Astrocyte of the hippocampus (primary cell): ENCODE measurements at places on chromosomes 5 and 9.
A peak's percentile ranks its signal among the peaks of the same experiment; 100 is the strongest.

DNA sequence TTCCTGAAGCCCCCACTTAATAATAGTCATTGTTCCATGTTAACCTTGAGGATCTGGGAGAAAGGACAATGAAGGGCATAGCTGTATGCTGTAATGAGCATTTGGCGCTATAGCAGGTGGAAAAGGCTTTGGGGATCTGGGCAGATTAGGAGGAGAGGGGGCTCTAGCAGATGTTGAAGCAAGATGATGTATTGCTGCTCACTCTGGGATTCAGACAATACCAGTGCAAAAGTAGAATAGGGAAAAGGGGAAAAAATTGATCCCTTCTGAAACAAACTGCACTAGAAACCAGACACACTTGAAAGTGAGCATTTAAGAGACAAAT is 575.3 kb upstream of the MEF2C start:
- DNase-seq = no peak

- no peak for DNase-seq
These were observed 8.4 kb upstream of the URM1 start for GRCh38 chr9:128362774-128363173.

- DNase-seq = peak; percentile 62
These were observed 202.9 kb downstream of the NR2F1-AS1 start for GRCh38 chr5:93378073-93378472.

- peak; percentile 93 for DNase-seq
These were observed 3.4 kb downstream of the IL4 start for GRCh38 chr5:132677191-132677590.

- no peak for DNase-seq
These were observed 34.4 kb upstream of the KCNIP1 start for GRCh38 chr5:170469414-170469813.

- DNase-seq = peak; percentile 77
These were observed 325.1 kb upstream of the PRR16 start for GRCh38 chr5:120139039-120139438.

DNA sequence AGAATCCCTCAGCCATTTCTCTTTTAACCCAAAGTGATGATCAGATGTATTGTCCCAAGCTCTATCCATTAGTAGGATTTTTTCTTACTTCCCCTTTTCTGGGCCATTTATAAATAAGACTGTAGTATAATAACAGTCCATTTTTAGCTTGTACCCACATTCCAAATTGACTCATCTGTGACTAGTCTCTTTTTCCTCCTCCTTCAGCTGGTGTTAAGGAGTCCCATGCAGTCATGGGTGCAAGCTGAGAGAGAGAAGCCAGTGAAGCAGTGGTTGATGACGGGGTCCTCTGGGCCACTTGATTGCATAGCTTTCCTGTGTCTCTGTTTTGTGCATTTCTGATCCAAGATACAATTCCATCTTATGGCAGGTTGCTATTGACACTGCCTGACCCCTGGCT is 476.0 kb upstream of the CD180 start:
- no peak for DNase-seq

GRCh38 chr5:1228120-1228519 is 2.9 kb downstream of the SLC6A18 start:
- DNase-seq = no peak

DNA sequence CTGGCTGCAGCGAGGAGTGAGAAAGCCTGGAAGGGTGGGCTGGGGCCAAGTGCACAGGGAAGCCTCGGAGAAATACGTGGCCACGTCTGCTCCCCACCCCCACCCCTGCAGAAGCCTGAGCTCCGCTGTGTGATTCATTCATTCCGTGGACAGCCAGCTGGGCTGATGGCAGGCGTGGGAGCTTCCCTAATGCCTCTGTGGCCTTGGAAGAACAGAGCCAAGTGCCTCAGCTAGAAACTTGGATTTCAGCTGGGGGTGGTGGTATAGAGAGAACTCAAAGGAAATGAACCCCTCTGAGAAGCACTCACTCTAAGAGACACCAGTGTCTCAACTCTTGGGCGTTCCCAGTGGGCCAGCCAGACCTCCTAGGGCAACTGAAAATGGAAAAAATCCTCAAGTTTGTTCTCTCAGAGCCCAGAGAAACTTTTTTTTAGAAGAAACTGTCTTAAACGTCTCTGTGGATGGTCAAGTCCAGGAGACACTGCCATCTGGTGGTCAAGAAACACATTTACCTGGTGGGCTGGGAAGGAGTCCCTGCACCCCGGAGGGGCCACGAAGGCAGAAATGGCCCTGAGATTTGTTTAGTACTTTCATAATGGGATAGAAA is 18.0 kb downstream of the ATOX1 start:
- peak; percentile 93 for DNase-seq
